Pulmonary artery endothelial cell (primary cell): ENCODE measurements at places on chromosomes 11 and 22.
A peak's percentile ranks its signal among the peaks of the same experiment; 100 is the strongest.

GRCh38 chr11:94501522-94501921 is 7.7 kb downstream of the ANKRD49 start:
- no peak for DNase-seq

- no peak for DNase-seq
These were observed 6.3 kb downstream of the CAPN1 start for GRCh38 chr11:65187971-65188461.

DNA sequence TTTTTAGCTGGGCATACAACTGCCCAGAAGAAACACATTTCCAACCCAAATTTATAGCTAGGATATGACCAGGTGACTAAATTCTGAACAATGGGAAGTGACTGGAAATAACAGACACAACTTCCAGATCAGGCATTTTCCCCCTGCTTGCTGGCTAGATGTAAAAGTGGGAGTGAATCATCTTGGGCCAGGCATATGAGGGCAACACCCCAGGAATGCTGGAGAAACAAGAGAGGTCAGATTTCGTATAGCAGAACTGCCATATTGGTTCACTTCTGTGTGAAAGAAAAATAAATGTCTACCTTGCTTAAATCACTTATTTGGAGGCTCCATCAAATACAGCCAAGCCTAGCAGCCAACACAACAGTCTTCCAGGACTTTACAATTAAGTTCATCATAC is 7.4 kb downstream of the ATL3 start:
- peak; percentile 32 for DNase-seq

- DNase-seq, result no peak
These were observed 35.3 kb downstream of the MMP13 start for GRCh38 chr11:102920118-102920684.

DNA sequence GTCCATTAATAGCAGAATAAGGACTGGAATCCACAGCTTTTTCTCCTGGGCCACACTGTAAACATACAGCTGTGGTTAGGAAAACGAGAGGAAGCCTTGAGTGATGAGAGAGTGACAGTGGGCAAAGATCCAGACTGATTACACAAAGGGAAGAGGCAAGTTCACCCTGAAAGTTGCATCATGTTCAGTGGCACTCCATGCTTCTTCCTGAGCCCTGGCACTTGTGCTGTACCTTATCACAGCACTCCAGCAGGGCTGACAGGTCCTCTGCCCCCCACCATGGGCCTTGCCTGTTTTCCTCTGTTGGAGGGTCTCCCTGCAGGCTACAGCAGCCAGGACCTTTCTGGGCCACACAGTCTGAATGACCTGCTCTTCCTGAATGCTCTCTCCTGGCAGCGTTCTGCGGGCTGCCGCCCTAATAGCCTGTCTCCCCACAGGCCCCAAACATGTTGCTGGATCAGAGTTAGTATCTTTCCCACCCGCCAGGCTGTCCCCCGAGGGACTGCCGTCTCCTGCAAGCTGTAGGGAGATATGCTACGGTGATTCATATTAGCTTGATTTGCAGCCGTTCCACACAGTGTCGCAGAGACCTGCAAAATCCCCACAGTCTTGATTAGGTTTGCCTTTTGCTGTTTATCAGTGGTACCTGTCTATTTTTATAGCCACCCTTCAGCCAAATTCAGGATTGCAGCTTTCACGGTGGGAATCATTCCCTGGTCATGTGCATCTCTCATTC is 60.2 kb downstream of the NTM start:
- no peak for DNase-seq

- no peak for DNase-seq
These were observed 574.8 kb downstream of the JRKL start for GRCh38 chr11:96964661-96965060.

DNA sequence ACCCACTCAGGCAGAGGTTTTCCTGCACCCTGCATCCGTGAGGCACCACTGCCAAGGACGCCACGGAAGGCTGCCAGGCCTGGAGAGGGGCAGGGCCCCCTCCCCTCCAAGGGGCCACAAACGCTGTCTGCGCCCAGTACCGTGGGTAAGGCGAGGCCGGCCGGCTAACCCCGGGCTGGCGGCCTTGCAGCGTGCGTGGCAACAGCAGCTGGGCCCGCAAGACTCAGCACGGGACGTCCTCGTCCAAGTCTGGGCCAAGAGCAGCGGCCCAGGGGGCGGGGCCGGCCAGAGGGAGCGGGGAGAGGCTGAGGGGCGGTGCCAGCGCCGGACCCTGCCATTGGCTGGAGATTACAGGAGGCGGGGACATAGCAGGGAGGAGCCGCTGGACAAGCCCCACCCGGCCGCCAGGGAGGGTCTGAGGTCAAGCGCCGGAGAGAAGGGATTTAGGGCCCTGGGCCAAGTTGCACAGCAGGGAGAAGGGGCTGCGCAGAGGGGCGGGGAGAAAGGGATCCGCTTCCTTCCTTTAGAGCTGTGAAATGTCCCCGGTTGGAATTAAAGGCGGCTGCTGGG is 16.0 kb downstream of the SLC43A1 start:
- peak; percentile 62 for DNase-seq

DNA sequence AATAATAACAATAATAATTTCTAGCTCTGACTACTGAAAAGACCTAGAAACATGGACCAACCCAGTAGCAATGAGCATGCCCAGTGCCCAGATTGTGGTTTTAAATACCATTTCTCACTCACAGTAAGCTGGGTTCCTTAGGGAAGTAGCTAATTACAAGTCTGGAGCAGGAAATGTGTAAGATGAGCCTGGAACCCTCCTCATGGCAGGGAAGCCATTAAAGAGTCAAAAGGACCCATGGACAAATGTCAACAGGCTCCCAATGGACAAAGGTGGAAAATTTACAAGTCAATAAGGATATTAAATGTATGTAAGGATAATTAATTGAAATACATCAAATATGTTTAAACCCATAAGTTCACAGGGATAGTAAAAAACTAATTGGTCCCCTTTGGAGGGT is 10.6 kb upstream of the CSNK2A3 start:
- DNase-seq, result no peak

- DNase-seq, result no peak
These were observed 48.5 kb upstream of the BMAL1 start for GRCh38 chr11:13229136-13229535.

- no peak for DNase-seq
These were observed 77.4 kb upstream of the WNT7B start for GRCh38 chr22:46054091-46055073.

- no peak for DNase-seq
These were observed 96.9 kb downstream of the PDE2A start for GRCh38 chr11:72577271-72577721.

GRCh38 chr11:105588001-105588400 is 21.9 kb upstream of the GRIA4 start:
- DNase-seq, result no peak
